GM13976 (cell line): ENCODE measurements at places on chromosomes 6 and 20.

GRCh38 chr6:7730001-7730783, 4.3 kb downstream of the BMP6 start:
- no peak for DNase-seq

GRCh38 chr6:157328108-157328692, 4.9 kb upstream of the TMEM242 start:
- no peak for DNase-seq

- DNase-seq = no peak
Measured at GRCh38 chr6:107787589-107787960, 36.5 kb downstream of the SCML4 start.

- DNase-seq = no peak
Measured at GRCh38 chr6:18464176-18464575, 77.0 kb downstream of the RNF144B start.

DNA sequence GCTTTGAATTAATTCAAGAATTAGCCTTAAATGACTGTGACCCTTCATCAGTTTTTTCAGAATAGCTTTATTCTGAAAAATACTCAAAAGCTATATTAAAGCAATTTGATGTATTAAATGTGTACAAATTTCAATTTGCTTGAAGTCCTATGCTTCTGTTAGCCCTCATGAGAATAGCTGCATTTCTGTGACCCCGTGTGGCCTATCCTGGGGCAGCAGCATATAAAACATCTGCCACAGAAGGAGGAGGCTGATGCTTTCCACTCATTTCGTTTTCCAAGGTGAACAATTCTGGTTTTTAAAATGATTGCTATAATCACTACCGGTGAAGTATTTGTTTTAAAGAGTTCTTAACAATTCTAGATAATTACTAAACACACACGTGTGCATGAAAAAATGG, 360.3 kb downstream of the BTBD9 start:
- DNase-seq = no peak

GRCh38 chr6:75436869-75437268, 56.7 kb downstream of the FILIP1 start:
- DNase-seq = no peak

DNA sequence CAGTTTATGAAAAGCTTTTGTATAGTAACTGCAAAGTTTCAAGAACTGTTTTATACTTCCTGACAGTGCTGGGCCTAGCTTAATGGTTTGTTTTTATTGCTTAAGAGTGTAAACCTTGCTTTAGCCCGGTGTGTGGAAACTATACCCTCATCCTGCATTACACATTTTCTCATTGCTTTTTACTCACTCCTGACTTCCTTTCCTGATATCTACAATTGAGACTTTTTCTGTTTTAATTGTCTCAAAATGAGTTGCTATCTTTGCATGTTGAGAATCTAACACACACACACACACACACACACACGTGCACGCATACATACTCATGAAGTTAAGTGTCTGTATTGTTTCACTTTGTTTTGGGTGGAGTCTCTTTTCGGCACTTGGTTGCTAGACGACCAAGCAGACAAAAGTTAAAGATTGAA, 16.7 kb downstream of the BMP2 start:
- DNase-seq = no peak

- no peak for DNase-seq
Measured at GRCh38 chr6:44057931-44058616, 69.2 kb downstream of the MRPL14 start.

GRCh38 chr20:41268402-41268801, 49.1 kb downstream of the ZHX3 start:
- DNase-seq = no peak
